ENCODE measurements at places on chromosomes 5 and 9.

DNA sequence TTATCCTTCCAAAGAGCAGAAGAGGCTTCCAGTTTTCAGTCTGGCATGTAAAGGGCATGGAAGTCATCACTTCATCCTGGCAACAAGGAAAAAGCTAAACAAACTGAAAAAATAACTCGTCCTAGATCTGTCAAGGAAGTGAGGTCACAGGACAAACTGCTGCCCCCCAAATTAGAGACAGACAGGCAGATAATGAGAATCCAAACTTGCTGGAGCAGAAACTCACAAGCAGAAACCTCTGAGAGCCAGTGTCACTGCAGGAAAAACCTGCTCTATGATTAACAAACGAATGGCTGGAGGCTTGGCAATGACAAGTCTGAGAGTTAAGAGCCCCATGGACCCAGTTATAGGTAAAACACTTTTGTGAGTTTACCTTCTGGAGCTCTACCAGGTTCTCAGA lies 18.9 kb upstream of the MLANA start:
- no peak for DNase-seq

GRCh38 chr5:150627731-150628545 lies 12.5 kb upstream of the SYNPO start:
- DNase-seq = no peak

DNA sequence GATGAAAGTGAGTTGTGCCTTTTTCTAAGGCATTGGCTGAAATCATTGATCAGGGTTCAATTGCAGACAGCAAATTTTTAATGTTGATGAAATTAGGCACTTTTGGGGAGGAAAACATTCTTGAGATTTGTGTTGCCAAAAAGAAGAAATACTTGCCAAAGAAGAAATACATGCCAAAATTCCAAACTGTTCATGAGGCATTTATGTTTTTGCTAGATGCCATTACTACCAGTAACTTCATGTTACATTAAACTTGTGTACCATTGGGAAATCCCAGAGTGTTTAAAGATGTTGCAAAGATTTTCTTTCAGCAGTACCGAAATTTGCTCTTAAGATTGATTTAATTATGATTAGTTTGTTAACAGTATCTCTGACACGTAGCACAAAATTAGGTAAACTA lies 7.0 kb downstream of the XRCC4 start:
- DNase-seq = no peak

GRCh38 chr5:1570975-1571374 lies 47.2 kb upstream of the LPCAT1 start:
- DNase-seq = no peak

- DNase-seq = no peak
These were observed 107.8 kb upstream of the ATP10B start for GRCh38 chr5:160959804-160960203.

Measured in left forelimb (tissue), 1 donor.